ENCODE measurements at places on chromosomes 16 and 17.

DNA sequence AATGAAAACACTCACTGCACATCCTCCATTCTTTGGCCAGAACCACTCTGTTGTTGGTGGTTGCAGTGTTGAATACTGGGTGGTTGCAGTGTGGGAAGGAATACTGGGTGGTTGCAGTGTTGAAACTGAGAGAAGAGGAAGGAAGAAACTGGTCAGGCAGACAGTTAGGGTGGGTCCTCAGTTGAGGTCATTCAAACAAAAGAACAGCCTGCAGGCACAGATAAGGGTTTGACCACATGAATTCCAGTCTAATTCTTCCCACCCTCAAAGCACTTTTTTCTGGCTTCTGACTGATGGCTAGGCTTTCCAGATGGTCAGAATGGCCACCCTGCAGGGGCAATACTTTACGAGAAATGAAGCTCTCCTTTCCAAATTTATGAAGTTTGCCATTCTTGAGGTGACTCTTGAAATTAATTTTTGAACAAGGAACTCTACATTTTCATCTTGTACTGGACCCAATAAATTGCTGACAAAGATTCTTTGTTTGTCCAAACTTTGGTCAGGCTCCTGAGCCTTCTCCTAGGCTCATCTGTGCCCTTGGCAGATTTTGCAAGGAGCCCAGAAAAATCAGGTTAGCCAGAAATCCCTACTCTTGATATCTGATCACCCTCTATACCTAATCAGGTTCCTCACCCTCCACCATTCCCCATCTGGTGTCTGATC is 596.6 kb upstream of the CDH5 start:
- peaks cover 3% of the 10 kb centered on the region for H3K36me3 ChIP-seq
- no peak overlapping the region for H3K4me3 ChIP-seq
- peaks cover 10% of the 10 kb centered on the region for H3K4me1 ChIP-seq
- no peaks in the 10 kb centered on the region for H3K27me3 ChIP-seq
- no peak for DNase-seq
- H3K27ac ChIP-seq: no peak overlapping the region

- no peak overlapping the region for H3K27ac ChIP-seq
- peaks cover 4% of the 10 kb centered on the region for H3K4me1 ChIP-seq
- H3K27me3 ChIP-seq: no peaks in the 10 kb centered on the region
- no peak for DNase-seq
These were observed 9.1 kb downstream of the TFAP4 start for GRCh38 chr16:4263504-4264436.

DNA sequence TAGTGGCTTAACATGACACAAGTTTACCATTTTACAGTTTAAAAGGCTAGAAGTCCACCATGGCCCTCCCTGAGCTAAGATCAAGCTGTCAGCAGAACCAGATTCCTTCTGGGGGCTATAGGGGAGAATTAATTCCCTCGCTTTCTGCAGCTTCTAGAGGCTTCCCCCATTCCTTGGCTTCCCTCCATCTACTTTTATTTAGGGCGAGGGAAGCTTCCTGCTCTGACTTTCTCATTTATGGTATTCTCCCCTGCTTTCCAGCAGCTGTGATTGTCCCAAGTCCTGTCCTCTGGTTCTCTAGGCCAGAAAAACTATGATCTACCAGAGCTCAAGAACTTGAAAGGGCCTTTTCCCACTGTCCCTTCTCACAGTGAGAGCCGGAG is 4.3 kb downstream of the CETP start:
- no peak overlapping the region for H3K4me3 ChIP-seq
- H3K27ac ChIP-seq: no peak overlapping the region
- H3K27me3 ChIP-seq: no peaks in the 10 kb centered on the region

DNA sequence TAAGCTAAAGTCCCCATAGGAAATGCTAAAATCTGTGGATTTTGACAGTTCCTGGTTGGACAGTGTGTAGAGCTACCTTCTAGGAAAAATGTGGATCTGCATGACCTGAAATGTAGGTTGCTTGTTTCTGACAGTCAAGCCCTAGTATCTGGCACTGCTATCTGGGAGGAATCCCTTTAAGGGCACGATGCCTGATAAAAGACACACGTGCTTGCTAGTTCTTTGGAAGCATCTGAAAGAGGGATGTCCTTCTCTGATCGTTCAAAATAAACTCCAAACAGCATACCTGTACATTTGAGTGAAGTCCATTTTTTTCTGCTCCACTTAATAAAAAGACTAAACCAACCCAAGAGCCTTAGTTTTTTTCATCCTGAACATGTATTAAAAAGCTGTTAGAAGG is 101.3 kb downstream of the CDK5R1 start:
- H3K36me3 ChIP-seq: no peaks in the 10 kb centered on the region
- no peaks in the 10 kb centered on the region for H3K27me3 ChIP-seq
- H3K4me1 ChIP-seq: no peaks in the 10 kb centered on the region
- H3K27ac ChIP-seq: no peak overlapping the region
- H3K4me3 ChIP-seq: no peak overlapping the region
- no peak for DNase-seq

GRCh38 chr16:66840883-66841282 is 3.3 kb upstream of the CA7 start:
- H3K36me3 ChIP-seq: no peaks in the 10 kb centered on the region
- no peak overlapping the region for H3K27ac ChIP-seq
- no peak for DNase-seq
- 0 out of 2 replicates have a peak, but pooled peaks cover 3% of the 10 kb centered on the region for H3K4me1 ChIP-seq
- no peak overlapping the region for H3K4me3 ChIP-seq
- peaks cover 19% of the 10 kb centered on the region for H3K27me3 ChIP-seq

GRCh38 chr16:89404561-89404960 is 85.8 kb downstream of the ANKRD11 start:
- H3K27me3 ChIP-seq: no peaks in the 10 kb centered on the region
- H3K27ac ChIP-seq: no peak overlapping the region
- peaks cover 27% of the 10 kb centered on the region for H3K4me1 ChIP-seq
- DNase-seq: no peak
- H3K36me3 ChIP-seq: no peaks in the 10 kb centered on the region

DNA sequence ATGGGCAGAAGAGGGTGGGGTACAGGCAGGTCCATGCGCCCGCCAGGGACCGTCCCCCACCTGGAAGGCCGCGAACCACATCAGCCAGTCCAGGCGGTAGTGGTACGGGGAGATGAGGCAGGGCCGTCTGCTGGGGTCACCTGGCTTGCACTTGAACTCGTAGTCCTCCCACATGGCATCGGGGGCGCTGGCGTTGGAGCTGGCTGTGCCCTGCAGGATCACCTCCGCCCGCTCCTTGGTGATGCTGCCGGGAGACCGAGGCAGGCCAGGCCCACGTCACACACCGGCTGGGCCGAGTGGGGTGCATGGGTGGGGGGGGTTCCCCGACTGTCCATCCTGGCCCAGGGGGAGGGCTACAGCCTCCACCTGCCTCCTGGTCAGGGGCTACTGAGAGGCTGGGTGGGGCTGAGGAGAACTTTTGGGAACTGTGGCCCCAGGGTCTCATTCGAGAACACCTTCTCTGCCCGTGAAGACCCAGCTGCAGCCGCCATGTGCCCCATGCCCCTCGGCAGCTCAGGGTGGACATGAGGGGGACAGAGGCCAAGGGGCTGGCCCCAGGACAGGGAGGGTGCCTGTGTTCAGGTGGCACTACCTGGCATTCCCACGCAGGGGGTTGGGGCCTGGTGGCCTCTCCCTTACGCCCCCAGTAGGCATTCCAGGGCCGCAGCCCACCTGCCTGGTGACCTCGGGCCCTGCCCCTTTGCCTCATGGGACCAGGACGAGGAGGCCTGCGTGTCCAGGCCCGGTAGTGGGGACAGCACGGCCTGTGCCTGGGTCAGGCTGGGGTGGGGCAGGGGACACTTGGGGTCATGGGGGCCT is 69.5 kb upstream of the GNG13 start:
- H3K27ac ChIP-seq: no peak overlapping the region
- peaks cover 3% of the 10 kb centered on the region for H3K36me3 ChIP-seq
- H3K4me1 ChIP-seq: no peaks in the 10 kb centered on the region
- DNase-seq: no peak

- no peaks in the 10 kb centered on the region for H3K36me3 ChIP-seq
- DNase-seq: no peak
- no peaks in the 10 kb centered on the region for H3K27me3 ChIP-seq
- H3K4me1 ChIP-seq: peaks cover 2% of the 10 kb centered on the region
- no peak overlapping the region for H3K27ac ChIP-seq
These were observed 8.4 kb downstream of the TOX3 start for GRCh38 chr16:52538511-52538910.

All from iPS DF 6.9 (cell line).